Ascending aorta (tissue), 2 donors: ENCODE measurements at places on chromosomes 4 and X.
A peak's percentile ranks its signal among the peaks of the same experiment; 100 is the strongest.

- no peak overlapping the region for H3K27ac ChIP-seq
- no peak overlapping the region for H3K4me3 ChIP-seq
- no peak for DNase-seq
- no peaks in the 10 kb centered on the region for H3K4me1 ChIP-seq
- no peaks in the 10 kb centered on the region for H3K36me3 ChIP-seq
These were observed 352.3 kb upstream of the TENM3 start for GRCh38 chr4:181890911-181891310.

DNA sequence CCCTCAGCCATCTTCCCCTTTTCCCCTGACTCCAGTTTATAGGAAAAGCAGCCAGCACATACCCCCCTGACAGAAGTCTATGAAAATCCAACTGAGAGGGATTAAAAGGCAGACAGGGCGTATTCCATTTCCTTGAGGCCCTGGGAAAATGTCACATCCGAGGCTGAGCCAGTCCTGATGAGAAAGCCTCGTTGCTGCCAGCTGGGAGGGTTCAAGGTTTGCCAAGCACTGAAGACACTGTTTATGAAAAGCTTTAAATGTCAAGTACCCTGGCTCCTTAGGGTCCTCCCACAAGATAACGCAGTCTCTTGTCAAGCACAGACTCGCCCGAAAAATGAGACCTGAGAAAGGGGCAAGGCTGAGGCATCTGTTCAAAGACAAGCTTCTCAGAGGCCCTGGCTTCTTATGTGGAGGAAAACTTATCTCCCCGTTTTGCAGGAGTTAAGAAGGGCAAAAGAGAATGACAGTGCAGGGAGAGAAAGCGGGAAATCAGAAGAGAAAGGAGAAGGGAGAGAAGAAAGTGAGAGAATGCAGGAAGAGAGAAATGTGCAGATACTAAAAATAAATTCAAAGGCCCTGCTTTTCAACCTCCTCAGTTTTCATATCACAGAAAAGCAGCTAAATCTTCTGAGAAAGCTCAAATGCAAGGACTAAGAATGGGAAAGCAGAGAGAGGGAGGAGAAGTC lies 44.7 kb downstream of the SCD5 start:
- peaks cover 14% of the 10 kb centered on the region for H3K4me1 ChIP-seq
- H3K27me3 ChIP-seq = no peaks in the 10 kb centered on the region
- H3K27ac ChIP-seq = peak overlapping the region; percentile 76
- no peak overlapping the region for H3K4me3 ChIP-seq
- peak; percentile 65 for DNase-seq

GRCh38 chrX:147933815-147934214 lies 22.1 kb downstream of the FMR1 start:
- no peak overlapping the region for H3K4me3 ChIP-seq
- DNase-seq = no peak
- H3K36me3 ChIP-seq = peaks cover 5% of the 10 kb centered on the region
- no peaks in the 10 kb centered on the region for H3K27me3 ChIP-seq
- no peak overlapping the region for H3K27ac ChIP-seq
- H3K4me1 ChIP-seq = no peaks in the 10 kb centered on the region

DNA sequence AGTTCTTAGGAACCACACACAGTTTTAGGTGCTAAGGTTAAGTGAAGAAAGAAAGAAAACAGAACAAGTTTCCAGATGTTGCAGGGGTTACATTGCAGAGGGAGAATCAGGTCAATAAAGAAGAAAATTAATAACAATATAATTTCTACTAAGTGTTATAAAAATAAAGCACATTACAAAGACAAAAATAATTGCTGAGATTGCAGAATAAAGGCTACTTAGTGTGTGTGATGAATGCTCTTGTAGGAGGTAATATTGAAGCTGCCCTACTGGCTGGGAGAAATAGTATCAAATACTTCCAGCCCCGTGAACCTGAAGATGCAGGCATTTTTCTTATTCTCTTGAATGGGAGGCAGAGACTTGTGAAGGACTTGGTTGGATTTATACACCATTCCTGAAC lies 33.2 kb upstream of the FAM9A start:
- H3K27ac ChIP-seq = no peak overlapping the region
- DNase-seq = no peak
- no peak overlapping the region for H3K4me3 ChIP-seq
- no peaks in the 10 kb centered on the region for H3K36me3 ChIP-seq

- H3K27me3 ChIP-seq = no peaks in the 10 kb centered on the region
- no peaks in the 10 kb centered on the region for H3K36me3 ChIP-seq
- H3K4me1 ChIP-seq = peaks cover 3% of the 10 kb centered on the region
- no peak for DNase-seq
- H3K27ac ChIP-seq = no peak overlapping the region
- H3K4me3 ChIP-seq = no peak overlapping the region
These were observed 14.7 kb upstream of the ATP8A1 start for GRCh38 chr4:42671431-42672194.

- no peak overlapping the region for H3K27ac ChIP-seq
- H3K4me1 ChIP-seq = no peaks in the 10 kb centered on the region
- DNase-seq = no peak
- no peak overlapping the region for H3K4me3 ChIP-seq
- no peaks in the 10 kb centered on the region for H3K27me3 ChIP-seq
These were observed 163.6 kb upstream of the ANK2 start for GRCh38 chr4:112885897-112886296.

DNA sequence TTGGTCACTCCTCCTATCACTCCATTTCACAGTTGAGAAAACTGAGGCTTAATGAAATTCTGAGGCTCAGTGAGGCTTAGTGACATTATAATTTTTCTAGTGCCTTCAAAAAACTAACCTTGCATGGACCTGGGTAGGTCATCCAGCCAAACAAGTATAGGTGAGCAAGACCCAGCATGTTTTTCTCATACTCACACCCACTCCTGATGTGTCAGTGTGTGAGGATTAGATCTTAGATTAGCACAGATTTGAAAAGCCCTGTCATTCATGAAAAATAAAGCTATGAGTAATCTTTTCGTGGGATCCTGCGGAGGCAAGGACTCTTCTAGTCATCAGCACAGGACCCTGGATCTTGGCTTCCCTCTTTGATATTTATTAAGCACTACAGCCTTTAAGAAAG lies 146.7 kb downstream of the CHIC2 start:
- DNase-seq = no peak
- no peaks in the 10 kb centered on the region for H3K27me3 ChIP-seq
- H3K36me3 ChIP-seq = no peaks in the 10 kb centered on the region
- H3K27ac ChIP-seq = no peak overlapping the region

DNA sequence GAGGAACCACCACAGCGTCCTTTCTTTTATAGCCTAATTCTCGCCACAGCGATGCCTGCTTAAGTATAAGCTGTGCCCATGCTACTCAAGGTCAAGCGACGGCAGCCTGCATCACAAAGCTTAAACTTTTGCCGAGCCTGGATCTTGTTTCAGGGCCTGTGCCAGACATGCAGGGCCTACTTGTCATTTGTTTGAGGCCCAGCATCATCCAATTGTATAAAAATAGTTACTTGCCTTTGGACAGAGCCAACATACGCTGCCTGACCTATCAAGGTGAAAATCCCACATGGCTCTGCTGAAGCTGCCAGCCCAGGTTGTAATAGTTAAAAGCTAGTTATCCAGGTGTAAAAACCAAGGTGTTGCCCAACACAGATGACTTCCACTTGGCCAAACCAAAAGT lies 107.1 kb downstream of the TMEM131L start:
- H3K36me3 ChIP-seq = no peaks in the 10 kb centered on the region
- H3K4me1 ChIP-seq = peaks cover 15% of the 10 kb centered on the region
- H3K4me3 ChIP-seq = no peak overlapping the region
- DNase-seq = no peak
- no peak overlapping the region for H3K27ac ChIP-seq

GRCh38 chr4:110248831-110249253 lies 50.4 kb upstream of the ELOVL6 start:
- DNase-seq = no peak
- H3K36me3 ChIP-seq = no peaks in the 10 kb centered on the region
- no peaks in the 10 kb centered on the region for H3K4me1 ChIP-seq

- H3K27me3 ChIP-seq = no peaks in the 10 kb centered on the region
- H3K27ac ChIP-seq = no peak overlapping the region
- no peak for DNase-seq
- H3K36me3 ChIP-seq = no peaks in the 10 kb centered on the region
These were observed 45.7 kb downstream of the PASD1 start for GRCh38 chrX:151609222-151609621.

GRCh38 chr4:87523307-87523706 lies 5.9 kb downstream of the SPARCL1 start:
- H3K4me3 ChIP-seq = peak overlapping the region; percentile 71
- peak overlapping the region; percentile 95 for H3K27ac ChIP-seq
- DNase-seq = no peak
- H3K4me1 ChIP-seq = peaks cover 13% of the 10 kb centered on the region

DNA sequence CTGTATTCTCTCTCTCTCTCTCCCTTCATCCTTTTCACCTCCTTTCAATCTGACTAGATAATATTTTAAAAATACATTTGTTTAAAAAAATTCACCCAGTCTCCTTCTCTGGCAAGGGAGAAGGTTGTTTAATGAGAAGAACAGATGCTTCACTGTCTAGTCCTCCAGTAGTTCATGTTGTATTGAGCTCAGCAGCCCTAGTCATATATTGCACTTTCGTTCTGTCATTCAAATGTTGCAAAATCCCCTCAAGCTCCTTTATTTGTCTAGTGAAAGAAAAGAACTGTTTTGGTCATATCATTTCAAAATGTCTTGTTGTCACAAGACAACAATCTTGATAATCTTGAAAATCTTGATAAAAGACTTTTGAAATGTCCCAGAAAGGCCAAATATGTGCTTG lies 248.0 kb downstream of the GALNTL6 start:
- DNase-seq = no peak
- H3K27me3 ChIP-seq = no peaks in the 10 kb centered on the region
- no peak overlapping the region for H3K4me3 ChIP-seq

DNA sequence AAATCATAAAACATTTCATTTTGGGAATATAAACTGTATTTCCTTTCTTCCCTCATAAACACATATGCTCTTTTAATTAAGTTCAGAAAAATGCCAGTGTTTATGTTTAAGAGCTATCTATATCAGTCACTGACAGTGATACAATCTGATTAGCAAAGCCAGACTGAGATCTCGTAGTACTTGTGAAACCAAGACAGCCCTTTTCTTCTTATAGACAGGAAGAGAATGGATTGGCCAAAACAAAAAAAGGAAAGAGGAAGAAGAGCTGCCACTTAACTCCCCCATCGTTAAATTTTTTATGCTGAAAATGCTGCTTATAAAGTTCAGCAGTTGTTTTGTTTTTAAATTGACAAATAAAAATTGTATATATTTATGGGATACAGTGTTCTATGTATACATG lies 87.4 kb downstream of the PLAC1 start:
- no peaks in the 10 kb centered on the region for H3K4me1 ChIP-seq
- DNase-seq = no peak
- no peaks in the 10 kb centered on the region for H3K36me3 ChIP-seq
- no peak overlapping the region for H3K4me3 ChIP-seq

DNA sequence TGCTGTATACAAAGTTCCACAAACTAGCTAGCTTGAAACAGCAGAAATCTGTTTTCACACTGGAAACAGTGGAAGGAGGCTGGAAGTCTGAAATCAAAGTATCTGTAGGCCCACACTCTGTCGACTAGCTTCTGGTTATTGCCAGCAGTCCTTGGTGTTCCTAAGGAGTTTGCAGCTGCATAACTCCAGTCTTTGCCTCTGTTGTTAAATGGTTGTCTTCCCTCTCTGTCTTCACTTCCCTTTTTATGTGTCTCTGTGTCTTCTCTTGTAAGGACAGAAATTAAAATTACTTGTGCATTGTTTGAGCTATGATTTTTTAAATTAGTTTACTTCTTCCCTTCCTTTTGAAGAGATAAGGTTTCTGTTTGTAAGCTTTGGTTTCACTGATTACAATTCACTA lies 8.2 kb downstream of the MTHFD2L start:
- H3K27me3 ChIP-seq = no peaks in the 10 kb centered on the region

- no peak overlapping the region for H3K27ac ChIP-seq
- H3K4me3 ChIP-seq = no peak overlapping the region
- no peaks in the 10 kb centered on the region for H3K27me3 ChIP-seq
- no peaks in the 10 kb centered on the region for H3K36me3 ChIP-seq
These were observed 57.1 kb upstream of the NKX1-1 start for GRCh38 chr4:1463088-1463926.

GRCh38 chr4:102778720-102779119 lies 18.0 kb upstream of the MANBA start:
- H3K27ac ChIP-seq = no peak overlapping the region
- no peak for DNase-seq
- no peak overlapping the region for H3K4me3 ChIP-seq
- H3K27me3 ChIP-seq = no peaks in the 10 kb centered on the region
